Thyroid gland (tissue), 4 donors: ENCODE measurements at places on chromosomes 2 and 18.
A peak's percentile ranks its signal among the peaks of the same experiment; 100 is the strongest.

DNA sequence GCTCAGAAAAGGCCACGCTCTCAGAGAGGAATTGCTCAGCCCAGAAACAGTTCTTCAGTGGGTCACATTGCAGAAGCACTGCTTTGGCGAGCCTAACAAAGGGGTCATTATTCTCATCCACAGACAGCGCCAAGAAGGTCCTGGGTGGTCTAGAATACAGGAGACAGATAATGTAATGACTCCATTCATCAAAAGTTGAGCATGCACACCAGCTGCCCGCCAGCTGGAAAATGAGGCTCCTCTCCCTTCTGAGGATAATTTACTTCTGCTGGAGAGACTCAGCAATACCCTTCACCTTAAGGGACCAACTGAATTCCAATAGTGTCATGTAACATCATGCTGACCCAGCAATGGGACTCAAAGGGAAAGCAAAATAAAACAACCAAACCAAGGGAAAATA, 79.9 kb downstream of the TRIB2 start:
- H3K4me3 ChIP-seq: no peak overlapping the region
- no peak for DNase-seq
- no peaks in the 10 kb centered on the region for H3K36me3 ChIP-seq
- H3K27me3 ChIP-seq: no peaks in the 10 kb centered on the region
- H3K27ac ChIP-seq: no peak overlapping the region

DNA sequence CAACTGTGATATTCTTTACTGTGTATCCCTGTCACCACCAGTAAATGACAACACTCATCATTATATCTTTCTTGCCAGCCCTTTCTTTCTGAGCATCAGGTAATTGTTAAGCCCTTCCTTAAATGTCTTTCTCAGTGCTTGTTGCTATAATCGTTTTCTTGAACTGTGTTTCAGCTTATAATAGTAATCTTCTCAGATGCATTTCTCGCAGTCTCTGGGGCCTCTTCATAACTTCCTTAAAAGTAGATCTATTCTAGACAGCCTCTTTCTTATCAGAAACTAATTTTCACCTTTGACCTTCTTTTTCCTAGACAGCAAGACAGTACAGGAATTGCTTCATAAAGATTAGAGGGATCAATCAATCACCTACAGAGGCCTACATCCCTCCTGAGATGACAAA, 648.1 kb downstream of the CPS1 start:
- DNase-seq: no peak
- no peak overlapping the region for H3K27ac ChIP-seq
- no peaks in the 10 kb centered on the region for H3K36me3 ChIP-seq
- H3K4me3 ChIP-seq: no peak overlapping the region
- no peaks in the 10 kb centered on the region for H3K4me1 ChIP-seq

DNA sequence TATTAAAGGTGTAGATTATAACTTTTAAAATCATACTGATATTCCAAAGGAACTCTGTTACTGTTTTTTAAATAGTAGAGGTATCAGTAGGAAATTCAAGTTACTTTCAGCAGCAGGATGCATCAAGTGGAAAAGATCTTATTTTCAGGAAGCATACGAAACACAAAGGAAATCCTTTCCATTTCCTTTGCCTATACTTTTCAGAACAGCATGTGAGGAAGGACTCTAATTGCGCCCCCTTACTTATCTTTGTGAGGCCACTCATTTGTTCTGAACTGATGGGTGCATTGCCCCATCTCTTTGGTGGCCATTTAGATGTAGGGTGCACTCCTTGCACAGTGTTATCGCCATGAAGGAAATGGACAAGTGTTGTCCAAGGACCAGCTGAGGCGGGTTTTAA, 145.3 kb downstream of the BABAM2 start:
- H3K36me3 ChIP-seq: no peaks in the 10 kb centered on the region
- DNase-seq: no peak
- H3K27me3 ChIP-seq: no peaks in the 10 kb centered on the region
- H3K27ac ChIP-seq: peak overlapping the region; percentile 10
- no peaks in the 10 kb centered on the region for H3K4me1 ChIP-seq

DNA sequence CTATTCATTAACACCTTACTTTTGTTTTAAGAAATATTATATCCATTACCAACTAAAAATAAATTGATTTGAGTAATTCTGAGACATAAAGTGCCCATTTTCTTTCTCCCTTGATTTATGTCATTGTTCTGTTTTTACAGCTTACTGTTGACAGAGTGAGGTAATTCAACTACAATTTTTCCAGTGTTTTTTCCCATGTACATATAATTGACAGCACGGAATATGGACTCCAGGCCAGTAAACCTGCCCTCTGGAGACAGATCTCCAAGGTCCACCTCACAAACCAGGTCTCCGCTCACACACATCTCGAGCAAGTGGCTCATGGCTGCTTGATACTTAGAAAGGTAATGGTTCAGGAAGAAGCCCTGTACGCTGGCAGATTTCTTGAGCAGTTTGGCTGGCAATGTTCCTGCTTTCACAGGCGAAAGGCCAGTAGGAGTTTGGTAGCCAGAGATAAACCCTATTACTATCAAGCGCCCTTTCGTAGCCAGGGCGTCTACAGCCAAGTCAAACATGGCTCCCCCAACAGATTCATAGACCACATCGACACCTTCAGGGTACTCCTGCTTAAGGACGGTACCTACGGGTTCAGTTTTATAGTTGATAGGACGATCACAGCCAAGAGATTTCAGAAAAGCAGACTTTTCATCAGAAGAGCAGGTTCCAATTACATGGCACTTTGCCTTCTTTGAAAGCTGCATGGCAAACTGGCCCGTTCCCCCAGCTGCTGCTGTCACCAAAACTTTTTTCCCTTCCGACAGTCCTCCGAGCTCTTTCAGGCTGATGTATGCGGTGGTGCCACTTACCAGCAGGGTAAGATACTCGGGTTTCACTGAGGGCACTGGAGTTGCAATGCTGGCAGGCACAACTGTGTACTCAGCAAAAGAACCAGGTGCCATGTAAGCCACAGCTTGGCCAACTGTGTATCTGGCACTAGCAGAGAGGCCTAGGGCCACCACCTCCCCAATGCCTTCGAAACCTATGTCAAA, 7.4 kb downstream of the PTGR3 start:
- H3K27ac ChIP-seq: no peak overlapping the region
- peaks cover 3% of the 10 kb centered on the region for H3K36me3 ChIP-seq
- H3K27me3 ChIP-seq: no peaks in the 10 kb centered on the region

- peaks cover 78% of the 10 kb centered on the region for H3K4me1 ChIP-seq
- no peaks in the 10 kb centered on the region for H3K36me3 ChIP-seq
- peak overlapping the region; percentile 69 for H3K27ac ChIP-seq
- H3K27me3 ChIP-seq: no peaks in the 10 kb centered on the region
- no peak overlapping the region for H3K4me3 ChIP-seq
- DNase-seq: peak; percentile 42
Measured at GRCh38 chr18:2979871-2980790, 32.8 kb downstream of the LPIN2 start.

- no peak overlapping the region for H3K27ac ChIP-seq
- H3K27me3 ChIP-seq: no peaks in the 10 kb centered on the region
- no peaks in the 10 kb centered on the region for H3K4me1 ChIP-seq
- H3K36me3 ChIP-seq: no peaks in the 10 kb centered on the region
Measured at GRCh38 chr2:198351647-198352046, 547.3 kb downstream of the PLCL1 start.
